ENCODE measurements at places on chromosomes 2 and 18.
A peak's percentile ranks its signal among the peaks of the same experiment; 100 is the strongest.

GRCh38 chr18:78765142-78765541 lies 214.5 kb upstream of the SALL3 start:
- no peak for DNase-seq

GRCh38 chr2:203886661-203887151 lies 19.1 kb downstream of the CTLA4 start:
- DNase-seq: no peak

- DNase-seq: peak; percentile 23
These were observed 12.2 kb downstream of the XDH start for GRCh38 chr2:31402388-31402787.

DNA sequence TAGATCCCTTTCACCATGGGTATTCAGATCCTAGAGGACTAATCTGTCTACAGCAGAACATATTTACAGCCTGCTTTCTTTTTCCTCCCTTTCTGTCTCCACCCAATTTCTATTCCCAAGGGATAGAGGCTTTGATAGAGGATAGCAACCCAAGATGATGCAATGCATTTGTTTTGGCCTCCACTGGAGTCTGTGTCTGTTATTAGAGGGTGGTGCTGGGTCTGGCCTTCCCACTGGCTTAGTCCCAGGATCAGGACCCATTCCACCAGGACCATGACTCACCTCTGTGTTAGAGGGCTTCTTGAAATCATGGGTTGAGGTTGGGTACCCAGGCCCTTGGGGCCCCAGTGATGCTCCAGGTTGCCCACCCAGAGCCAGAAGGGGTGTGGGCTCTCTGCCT lies 239.7 kb upstream of the TNP1 start:
- peak; percentile 30 for DNase-seq

GRCh38 chr2:151498178-151498577 lies 88.5 kb downstream of the RIF1 start:
- no peak for DNase-seq

GRCh38 chr2:23622466-23622865 lies 237.5 kb downstream of the KLHL29 start:
- no peak for DNase-seq

GRCh38 chr18:21826641-21827302 lies 86.2 kb downstream of the MIB1 start:
- DNase-seq: no peak

DNA sequence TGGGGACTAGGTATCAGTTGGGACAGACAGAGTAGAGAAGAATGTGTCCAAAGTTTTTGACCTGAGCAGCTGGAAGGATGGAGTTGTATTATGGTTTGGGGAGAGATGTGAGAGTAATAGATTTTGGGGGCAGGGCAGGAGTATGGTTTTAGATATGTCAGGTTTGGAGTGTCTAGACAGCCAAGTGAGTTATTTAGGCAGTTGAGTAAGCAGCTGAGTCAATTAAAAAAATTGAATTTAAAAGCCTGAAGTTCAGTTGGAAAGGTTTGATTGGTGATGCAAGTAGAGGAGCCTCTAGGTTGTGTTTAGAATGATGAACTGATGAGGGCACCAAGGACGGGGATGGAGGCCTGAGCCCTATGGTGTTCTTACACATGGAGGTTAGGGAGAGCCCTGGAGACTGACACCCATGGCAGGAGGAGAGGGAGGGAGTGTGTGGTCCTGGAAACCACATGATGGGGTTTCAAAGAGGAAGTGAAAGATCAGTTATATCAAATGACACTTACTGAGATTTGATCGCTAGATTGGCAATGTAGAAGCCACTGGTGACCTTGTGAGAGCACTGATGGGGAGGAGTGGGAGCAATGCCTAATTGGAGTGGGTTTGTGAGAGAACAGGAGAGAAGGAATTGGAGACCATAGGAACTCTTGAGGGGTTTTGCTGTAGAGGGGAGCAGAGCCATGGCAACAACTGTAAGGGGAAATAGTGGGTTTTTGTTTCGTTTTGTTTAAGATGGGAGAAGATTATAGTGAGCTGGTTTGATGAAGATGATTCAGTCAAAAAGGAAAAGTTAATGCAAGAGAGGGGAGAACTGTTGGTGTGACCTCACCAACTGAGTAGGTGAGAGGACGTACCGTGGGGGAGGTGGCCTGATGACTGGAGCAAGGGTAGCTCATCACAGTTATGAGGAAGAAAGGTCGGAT lies 10.3 kb downstream of the ITGA6 start:
- DNase-seq: no peak

GRCh38 chr2:231227310-231228162 lies 29.1 kb downstream of the ARMC9 start:
- peak; percentile 74 for DNase-seq

GRCh38 chr2:165293440-165294420 lies 54.5 kb downstream of the SCN2A start:
- peak; percentile 89 for DNase-seq

- no peak for DNase-seq
These were observed 99.1 kb downstream of the MTX2 start for GRCh38 chr2:176368349-176368748.

GRCh38 chr18:49020621-49021021 lies 69.9 kb upstream of the SMAD7 start:
- no peak for DNase-seq

DNA sequence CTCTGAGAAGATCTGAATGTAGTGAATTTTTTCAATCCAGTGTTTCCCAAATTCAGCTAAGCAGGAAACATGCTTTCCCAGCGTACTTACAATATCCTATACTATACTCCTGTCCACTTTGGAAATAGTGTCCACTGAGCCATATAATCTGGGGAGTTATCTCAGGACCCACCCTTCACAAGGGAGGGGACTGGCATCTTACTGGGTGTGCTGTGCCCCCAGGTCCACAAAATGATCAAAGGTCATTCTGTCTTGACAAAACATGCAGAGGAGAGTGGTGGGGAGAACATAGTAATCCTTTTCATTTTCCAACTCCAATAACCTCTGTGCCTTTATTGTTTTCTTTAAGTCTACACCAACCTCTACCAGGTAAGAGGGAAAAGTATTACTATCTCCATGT lies 79.8 kb upstream of the DAPL1 start:
- DNase-seq: no peak

DNA sequence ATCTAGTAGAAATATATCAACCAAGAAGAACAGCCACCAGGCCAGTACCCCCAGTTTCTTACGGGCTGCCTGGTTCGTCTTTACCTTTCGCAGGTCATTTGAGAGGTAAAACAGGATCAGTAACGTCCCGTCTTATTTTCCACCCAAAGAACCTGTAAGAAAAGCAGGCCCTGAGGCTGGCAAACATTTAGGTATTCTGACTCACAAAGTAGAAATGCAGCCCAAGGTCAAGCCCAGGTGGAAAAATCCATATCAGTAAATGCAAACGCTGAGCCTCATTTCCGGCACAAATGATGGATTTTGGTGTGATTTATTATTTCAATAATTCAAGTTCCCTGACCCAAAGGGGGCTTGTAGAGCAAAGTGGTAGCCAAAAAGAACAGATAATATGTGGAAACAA lies 171.2 kb downstream of the ZNF516 start:
- DNase-seq: no peak

GRCh38 chr2:138071720-138072719 lies 107.7 kb downstream of the HNMT start:
- DNase-seq: no peak

DNA sequence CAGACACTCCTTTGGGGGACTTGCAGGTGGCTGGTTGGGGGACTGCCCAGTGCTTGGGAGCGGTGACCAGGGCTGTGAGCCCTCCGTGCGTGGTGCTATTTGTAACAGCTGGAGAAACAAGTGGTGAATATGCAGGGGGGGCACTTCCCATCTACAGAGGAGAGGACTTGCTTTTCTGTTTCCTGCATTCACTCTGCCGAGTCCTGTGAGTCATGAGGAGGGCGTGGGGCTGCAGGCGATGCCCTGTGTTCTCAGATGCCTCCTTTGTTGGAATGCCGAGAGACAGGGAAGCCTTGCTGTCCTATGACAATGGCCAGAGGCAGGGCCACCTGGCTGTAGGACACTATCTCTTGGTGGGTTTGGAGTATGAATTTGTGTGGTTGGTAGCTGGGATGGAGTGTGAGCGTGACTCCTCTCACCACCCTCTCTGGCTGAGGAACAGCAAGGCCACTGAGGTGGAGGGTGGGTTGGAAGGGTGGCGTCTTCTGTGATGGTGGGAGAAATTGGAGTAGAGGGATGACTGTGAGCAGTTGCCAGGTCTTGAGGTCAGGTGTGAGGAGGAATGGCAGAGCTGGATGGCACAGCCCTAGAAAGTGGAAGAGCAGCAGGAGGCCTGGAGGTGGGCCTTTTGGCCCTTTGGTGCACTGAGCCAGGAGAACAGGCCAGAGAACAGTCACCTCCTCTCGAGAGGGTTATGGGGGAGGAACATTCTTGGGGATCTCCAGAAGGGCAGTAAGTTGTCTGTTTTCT lies 24.3 kb downstream of the FHOD3 start:
- DNase-seq: peak; percentile 35

GRCh38 chr2:218010140-218010983 lies 7.6 kb upstream of the TNS1 start:
- peak; percentile 60 for DNase-seq

DNA sequence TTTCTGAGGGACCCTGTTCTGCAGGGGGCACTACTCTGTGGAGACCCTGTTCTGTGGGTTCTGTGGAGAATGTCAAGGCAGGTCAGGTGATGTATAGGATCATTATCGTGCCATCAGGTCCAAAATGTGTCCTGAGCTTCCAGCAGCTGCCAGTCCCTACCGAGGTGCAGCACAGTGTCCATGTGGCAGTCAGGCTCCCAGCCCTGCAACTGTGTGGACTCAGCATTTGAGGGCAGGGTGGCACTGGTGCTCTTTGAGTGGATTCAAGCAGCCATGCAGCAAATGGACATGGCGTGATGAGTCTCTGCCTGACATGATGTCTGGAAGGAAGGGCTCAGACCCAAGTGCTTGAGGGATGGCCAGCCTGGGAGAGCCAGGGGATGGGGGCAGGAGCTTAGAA lies 35.0 kb downstream of the STK25 start:
- DNase-seq: no peak

GRCh38 chr2:239870276-239870675 lies 154.9 kb downstream of the NDUFA10 start:
- DNase-seq: no peak

Data from fibroblast of skin of abdomen (primary cell).